ENCODE measurements at places on chromosomes 1 and 21. TPM values are rescaled to one million over a fixed set of nuclear protein-coding genes. Genes with fewer than 3 reads are reported as not detected.
A peak's percentile ranks its signal among the peaks of the same experiment; 100 is the strongest.

GRCh38 chr1:183889095-183889494 lies 84.2 kb downstream of the RGL1 start:
- H3K27ac ChIP-seq: no peak overlapping the region
- H3K27me3 ChIP-seq: no peaks in the 10 kb centered on the region
- H3K4me3 ChIP-seq: no peak overlapping the region
- H3K4me1 ChIP-seq: no peaks in the 10 kb centered on the region
- DNase-seq: no peak

Gene ZDHHC18
- total RNA-seq: 52.6 TPM

DNA sequence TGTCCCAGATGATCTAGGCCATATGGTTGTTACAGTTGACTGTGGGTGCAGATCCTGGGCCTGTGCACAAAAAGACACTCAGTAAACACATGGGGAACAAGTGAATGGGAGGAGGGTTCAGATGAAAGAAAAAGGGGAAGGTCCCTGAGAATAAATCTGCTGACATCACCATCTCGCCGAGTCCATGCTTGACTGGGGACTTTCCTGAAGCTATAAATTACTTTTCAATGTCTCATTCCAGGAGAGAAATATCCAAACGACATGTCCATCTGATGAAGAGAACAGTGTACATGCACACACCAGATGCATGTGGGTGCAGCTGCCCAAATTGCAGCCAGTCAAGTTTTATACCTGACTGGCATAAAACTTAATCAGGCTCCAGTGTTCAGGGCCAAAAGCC lies 109.0 kb downstream of the HIVEP3 start:
- H3K4me1 ChIP-seq: peaks cover 4% of the 10 kb centered on the region
- H3K27me3 ChIP-seq: peaks cover 8% of the 10 kb centered on the region
- H3K4me3 ChIP-seq: no peak overlapping the region
- no peak overlapping the region for H3K27ac ChIP-seq

Gene SIPA1L2
- total RNA-seq: 177 TPM

Gene KCNJ10
- not detected for total RNA-seq

DNA sequence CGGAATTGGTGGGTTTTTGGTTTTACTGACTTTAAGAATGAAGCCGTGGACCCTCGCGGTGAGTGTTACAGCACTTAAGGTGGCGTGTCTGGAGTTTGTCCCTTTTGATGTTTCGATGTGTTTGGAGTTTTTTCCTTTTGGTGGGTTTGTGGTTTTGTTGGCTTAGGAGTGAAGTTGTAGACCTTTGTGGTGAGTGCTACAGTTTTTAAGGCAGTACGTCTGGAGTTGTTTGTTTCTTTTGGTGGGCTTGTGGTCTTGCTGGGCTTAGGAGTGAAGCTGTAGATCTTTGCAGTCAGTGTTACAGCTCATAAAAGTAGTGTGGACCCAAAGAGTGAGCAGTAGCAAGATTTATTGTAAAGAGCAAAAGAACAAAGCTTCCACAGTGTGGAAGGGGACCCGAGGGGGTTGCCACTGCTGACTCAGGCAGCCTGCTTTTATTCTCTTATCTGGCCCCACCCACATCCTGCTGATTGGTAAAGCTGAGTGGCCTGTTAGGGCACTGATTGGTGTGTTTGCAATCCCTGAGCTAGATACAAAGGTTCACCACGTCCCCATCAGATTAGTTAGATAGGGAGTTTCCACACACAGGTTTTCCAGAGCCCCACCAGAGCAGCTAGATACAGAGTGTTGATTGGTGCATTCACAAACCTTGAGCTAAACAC lies 20.9 kb downstream of the HENMT1 start:
- no peak for DNase-seq
- H3K4me3 ChIP-seq: no peak overlapping the region
- peak overlapping the region; percentile 52 for H3K27ac ChIP-seq
- peaks cover 8% of the 10 kb centered on the region for H3K4me1 ChIP-seq
- H3K27me3 ChIP-seq: peaks cover 2% of the 10 kb centered on the region
- H3K36me3 ChIP-seq: no peaks in the 10 kb centered on the region

Gene C1orf141
- not detected for total RNA-seq

GRCh38 chr1:67734323-67734690 lies 49.3 kb downstream of the GADD45A start:
- H3K27ac ChIP-seq: no peak overlapping the region
- peaks cover 22% of the 10 kb centered on the region for H3K4me1 ChIP-seq
- H3K27me3 ChIP-seq: peaks cover 1% of the 10 kb centered on the region
- DNase-seq: no peak

Measured in glutamatergic neuron (in vitro differentiated cells).